NCI-H2081 treated with DMSO at 0.1 percent for 48 hours (cell line): ENCODE measurements at places on chromosomes 1 and 21.

GRCh38 chr21:45590726-45591618 lies 48.7 kb upstream of the SLC19A1 start:
- no peak for DNase-seq

DNA sequence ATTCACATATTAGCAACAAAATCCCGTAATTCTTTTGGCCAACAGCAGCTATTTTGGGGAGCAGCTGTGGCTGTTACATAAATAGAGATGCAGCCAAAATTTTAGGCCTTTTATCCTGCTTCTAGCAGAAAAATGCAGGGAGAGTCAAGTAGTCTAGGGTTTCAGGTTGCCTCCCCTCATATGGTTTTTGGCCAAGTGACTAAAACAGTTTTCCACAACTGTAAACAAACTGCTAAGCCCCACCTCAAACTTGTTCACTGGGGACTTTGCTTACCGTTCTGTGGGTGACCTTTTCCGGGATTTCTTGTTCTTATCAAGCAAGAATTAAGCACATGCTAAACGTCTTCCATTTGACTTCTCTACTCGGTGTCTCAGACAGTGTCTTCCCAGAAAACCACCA lies 133.4 kb downstream of the EDEM3 start:
- DNase-seq, result no peak

- no peak for DNase-seq
Measured at GRCh38 chr1:68057564-68057963, 7.1 kb upstream of the DIRAS3 start.

GRCh38 chr1:226708342-226708780 lies 30.7 kb downstream of the ITPKB start:
- no peak for DNase-seq
